ENCODE measurements at places on chromosomes 12 and 14. TPM values are rescaled to one million over a fixed set of nuclear protein-coding genes. Genes with fewer than 3 reads are reported as not detected.

DNA sequence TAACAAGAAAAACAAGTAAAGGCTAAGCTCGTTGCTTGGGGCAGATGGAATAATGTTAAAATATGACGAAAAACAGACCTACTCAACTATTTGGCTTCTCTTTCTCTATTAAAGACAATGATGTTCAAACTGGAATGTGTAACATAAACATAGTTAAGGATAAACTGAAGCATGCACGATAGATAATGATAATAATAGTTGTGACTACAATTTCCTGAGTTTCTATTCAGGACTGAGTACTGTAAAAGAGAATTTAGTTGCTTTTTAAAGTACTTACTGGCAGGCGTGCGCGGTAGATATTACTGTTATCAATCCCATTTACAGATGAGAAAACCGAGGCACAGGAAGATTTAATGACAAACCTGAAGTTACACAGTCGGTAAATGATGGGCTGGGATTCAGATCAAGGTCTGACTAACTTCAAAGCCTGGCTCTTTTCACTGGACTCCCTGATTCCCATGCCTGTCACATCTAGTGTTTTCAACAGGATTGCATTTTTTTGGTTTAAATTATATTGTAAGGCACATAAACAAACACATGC, 103.0 kb downstream of the CRADD start:
- no peaks in the 10 kb centered on the region for H3K36me3 ChIP-seq
- no peak overlapping the region for H3K27ac ChIP-seq
- peaks cover 25% of the 10 kb centered on the region for H3K4me1 ChIP-seq
- no peaks in the 10 kb centered on the region for H3K27me3 ChIP-seq
- no peak for DNase-seq

ACTN1 gene
- total RNA-seq = 314 TPM

SERPINA10 gene
- total RNA-seq = not detected

GRCh38 chr12:2378835-2379330, 326.1 kb downstream of the CACNA1C start:
- no peak for DNase-seq
- no peak overlapping the region for H3K4me3 ChIP-seq
- H3K27me3 ChIP-seq = peaks cover 93% of the 10 kb centered on the region
- no peaks in the 10 kb centered on the region for H3K36me3 ChIP-seq
- H3K4me1 ChIP-seq = no peaks in the 10 kb centered on the region

DNA sequence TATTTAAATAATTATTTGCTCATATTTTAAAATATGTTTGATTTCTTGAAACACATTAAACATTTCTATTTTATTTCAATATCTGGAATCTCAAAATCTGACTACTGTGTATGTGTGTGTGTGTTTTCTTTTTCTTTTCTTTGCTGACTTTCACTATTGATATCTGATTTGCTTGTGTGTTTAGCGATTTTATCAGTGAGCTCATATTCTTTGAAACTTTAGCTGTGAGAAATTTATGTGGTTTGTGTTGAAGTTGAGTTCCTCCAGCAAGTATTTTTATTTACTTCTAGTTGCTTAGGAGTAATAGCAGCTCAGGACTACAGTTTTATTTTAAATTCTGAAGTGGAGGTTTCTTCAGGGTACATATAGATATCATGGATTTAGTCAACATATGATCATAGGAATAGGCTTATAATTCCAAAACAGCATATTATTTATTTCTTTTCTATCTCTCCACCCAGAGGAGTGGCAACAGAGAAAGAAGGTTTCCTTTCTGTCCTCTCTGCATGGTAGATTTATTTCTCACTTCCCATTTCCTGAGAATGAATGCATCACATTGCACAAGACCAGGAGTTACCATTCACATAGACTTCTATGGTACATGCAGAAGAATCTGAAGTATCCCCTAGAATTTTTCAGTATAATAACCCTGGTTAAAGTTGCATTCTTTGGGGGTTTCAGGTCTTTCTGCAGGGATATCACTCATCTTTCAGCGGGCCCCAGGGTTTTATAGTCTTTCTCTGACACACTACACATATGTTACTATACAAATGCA, 60.5 kb downstream of the PTPRQ start:
- no peaks in the 10 kb centered on the region for H3K36me3 ChIP-seq
- no peaks in the 10 kb centered on the region for H3K27me3 ChIP-seq
- H3K27ac ChIP-seq = no peak overlapping the region
- no peak overlapping the region for H3K4me3 ChIP-seq

DNA sequence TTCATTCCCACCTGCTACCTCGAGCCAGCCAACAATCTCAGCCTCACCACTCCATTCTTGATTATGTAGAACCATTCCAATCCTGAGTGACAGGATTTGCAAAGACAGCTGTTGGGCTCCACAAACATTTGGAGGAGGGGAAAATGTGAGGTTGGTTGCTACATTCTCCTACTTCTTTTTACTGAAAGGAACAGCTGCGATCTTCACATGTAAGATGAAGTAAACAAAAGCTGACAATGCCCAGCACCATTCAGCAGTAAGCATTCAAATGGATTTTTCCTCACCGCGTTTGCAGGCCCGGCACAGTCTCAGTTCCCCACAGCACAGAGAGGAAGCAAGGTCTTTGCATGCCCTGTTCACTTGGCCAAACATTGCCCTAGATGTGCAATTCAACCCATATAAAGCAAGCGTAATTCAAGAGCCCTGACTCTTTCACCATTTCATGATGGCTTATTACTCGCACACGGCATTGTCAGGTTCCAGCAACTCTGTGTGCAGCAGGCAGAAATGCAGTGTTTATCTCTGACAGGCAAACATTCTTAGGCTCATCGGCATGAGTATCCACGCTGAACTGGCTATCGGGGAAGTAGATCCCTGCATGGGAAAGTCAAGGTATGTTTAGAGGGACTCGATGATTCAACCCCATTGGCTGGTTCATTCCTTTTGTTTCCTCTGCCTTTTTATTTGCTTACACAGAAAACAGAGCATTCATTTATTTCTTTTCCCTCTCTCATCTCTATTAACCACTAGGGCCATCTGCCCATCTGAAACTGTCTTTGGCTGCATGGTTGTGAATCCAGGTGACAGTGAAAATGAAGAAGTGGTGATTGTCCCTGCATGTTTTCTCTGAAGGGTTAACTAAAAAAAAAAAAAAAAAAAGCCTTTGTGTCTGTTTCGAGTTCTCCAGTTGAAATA, 236.1 kb upstream of the PLEKHG7 start:
- no peak for DNase-seq
- no peaks in the 10 kb centered on the region for H3K36me3 ChIP-seq

PLA2G1B gene
- total RNA-seq = not detected

GRCh38 chr12:38149395-38150073, 167.0 kb upstream of the ALG10B start:
- no peaks in the 10 kb centered on the region for H3K36me3 ChIP-seq
- peaks cover 20% of the 10 kb centered on the region for H3K4me1 ChIP-seq
- peaks cover 11% of the 10 kb centered on the region for H3K27me3 ChIP-seq
- no peak overlapping the region for H3K27ac ChIP-seq
- no peak overlapping the region for H3K4me3 ChIP-seq

DNA sequence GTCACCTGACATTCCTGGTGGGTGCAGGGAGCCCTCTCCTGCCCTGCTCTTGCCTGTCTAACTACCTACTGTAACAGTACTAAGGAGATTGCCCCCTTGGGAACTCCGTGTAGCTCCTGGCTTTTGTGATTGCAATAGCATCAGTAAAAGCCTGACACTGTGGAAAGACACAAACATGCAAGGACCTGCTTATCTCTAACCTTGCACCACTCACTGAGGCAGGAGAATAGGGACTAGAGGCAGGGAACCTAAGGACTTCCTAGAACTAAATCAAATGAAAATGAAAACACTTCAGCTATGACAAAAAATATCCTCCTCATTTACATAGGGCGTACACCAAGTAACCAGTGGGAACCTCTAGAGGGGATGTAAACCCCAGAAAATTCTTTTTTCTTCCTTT, 28.5 kb downstream of the TUBA1A start:
- H3K27ac ChIP-seq = no peak overlapping the region
- no peak for DNase-seq
- no peak overlapping the region for H3K4me3 ChIP-seq
- no peaks in the 10 kb centered on the region for H3K27me3 ChIP-seq
- H3K4me1 ChIP-seq = no peaks in the 10 kb centered on the region

DNA sequence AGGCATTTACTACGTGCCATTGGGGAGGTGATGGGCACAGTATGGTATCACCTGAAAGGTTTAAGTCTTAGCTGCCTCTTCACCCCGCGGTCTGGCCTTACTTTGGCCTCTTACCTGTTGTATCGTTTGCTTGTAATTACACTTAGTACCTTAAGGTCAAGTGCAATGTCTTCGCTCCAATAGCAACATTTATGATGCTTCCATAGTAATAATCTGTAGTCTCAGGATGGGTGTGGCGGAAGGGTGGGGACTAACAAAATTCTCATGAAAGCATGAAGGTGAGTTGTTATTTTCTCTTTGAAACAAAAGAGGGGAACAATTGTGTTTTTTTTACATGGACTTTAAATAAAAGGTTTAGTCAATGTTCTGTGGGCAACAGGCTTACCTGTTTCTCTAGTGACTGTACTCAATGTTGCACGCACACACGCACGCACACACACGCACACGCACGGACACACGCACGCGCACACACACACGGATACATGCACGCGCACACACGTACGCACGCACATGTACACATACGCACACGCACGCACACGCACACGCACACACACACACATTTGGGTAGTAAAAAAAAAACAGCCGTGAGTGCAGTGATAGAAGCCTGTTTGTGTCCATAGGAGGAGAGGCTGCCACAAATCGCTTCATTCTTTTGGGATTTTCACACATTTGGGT, 91.4 kb downstream of the DNAH10 start:
- no peaks in the 10 kb centered on the region for H3K4me1 ChIP-seq
- H3K27ac ChIP-seq = no peak overlapping the region
- H3K4me3 ChIP-seq = no peak overlapping the region
- H3K36me3 ChIP-seq = no peaks in the 10 kb centered on the region
- no peak for DNase-seq

DNA sequence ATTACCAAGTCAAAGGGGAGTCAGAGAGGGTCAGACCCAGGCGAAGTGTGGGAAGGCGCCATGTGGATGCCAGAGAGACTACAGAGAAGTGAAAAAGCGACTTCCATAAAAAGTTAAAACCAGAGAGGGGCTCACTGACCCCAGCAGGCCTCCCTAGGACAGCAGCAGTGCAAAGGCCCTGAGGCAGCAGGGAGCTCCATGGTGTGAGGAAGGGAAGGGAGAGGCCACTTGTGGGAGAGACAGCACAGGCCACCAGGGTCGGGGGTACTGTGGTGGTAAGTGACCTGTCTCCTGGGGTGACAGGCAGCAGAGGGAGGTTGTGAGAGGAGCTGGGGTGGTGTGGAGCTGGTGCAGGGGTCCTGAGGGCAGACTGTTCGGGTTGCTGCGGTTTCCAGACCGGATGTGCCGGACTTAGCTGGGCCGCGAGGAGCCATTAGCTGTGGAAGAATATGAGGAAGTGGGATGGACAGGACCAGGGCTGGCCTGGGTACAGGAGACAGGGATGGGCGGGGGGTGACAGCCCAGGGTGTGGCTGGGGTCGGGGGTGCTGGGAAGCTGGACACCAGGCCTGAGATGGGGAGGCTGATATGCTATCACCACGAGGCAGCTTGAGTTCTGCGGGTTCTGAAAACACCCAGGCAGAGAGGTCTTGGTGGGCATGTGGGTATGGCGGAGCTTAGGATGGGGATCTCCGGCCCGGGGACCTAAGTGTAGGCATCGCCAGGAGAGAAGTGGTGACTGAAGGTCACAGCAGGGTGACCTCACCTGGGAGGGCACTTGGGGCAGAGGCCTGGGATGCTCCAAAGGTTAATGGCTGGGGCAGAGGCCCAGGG, 22.7 kb downstream of the SETD1B start:
- H3K4me1 ChIP-seq = no peaks in the 10 kb centered on the region
- no peak for DNase-seq
- no peaks in the 10 kb centered on the region for H3K27me3 ChIP-seq
- H3K36me3 ChIP-seq = no peaks in the 10 kb centered on the region
- no peak overlapping the region for H3K27ac ChIP-seq

GRCh38 chr12:104280717-104281458, 22.7 kb upstream of the EID3 start:
- no peak for DNase-seq
- H3K27ac ChIP-seq = peak overlapping the region; percentile 99
- peak overlapping the region; percentile 59 for H3K4me3 ChIP-seq
- no peaks in the 10 kb centered on the region for H3K36me3 ChIP-seq
- no peaks in the 10 kb centered on the region for H3K27me3 ChIP-seq

WIF1 gene
- total RNA-seq = not detected

DNA sequence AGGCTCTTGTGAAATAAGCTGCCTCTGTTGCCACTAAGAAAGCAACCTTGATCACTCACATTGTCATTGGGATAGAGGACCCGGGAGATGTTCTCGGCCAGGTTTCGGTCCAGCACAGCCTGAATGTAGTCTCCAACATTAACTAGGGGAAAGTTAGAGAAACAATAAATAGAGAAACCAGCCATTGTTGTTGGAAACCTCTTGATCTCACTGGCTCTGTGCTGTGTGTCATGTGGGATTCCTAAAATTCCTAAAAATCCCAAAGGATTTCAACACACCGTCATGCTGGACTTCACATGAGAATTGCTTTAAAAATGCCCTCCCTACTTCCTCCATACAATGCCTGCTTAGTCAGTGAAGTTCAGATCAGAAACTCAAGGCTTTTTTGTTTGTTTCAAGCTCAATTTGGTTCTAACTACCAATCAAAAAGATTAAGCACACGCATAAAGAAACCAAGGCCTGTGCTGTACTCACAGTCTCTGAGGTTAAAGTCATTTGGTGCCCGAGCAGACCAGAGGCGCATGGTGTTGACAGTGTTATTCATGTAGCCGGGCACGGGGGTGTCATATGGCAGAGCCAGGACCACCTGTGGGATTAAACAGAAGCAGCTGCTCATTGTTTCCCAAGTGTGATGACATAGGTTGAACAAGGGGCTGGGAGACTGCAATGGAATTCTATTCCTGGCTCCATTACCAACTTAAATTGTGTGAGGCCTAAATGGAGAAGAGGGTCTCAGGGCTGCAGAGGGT, 23.6 kb downstream of the PYGL start:
- DNase-seq = no peak
- no peaks in the 10 kb centered on the region for H3K4me1 ChIP-seq
- no peak overlapping the region for H3K4me3 ChIP-seq
- H3K36me3 ChIP-seq = peaks cover 10% of the 10 kb centered on the region
- no peak overlapping the region for H3K27ac ChIP-seq
- H3K27me3 ChIP-seq = no peaks in the 10 kb centered on the region

GRCh38 chr12:95004610-95005009, 1.1 kb upstream of the NDUFA12 start:
- no peak for DNase-seq
- H3K27ac ChIP-seq = no peak overlapping the region
- peaks cover 10% of the 10 kb centered on the region for H3K4me1 ChIP-seq
- H3K4me3 ChIP-seq = no peak overlapping the region

SERPINA9 gene
- total RNA-seq = not detected

KRT82 gene
- total RNA-seq = not detected

ETNK1 gene
- total RNA-seq = 87.9 TPM

- H3K36me3 ChIP-seq = no peaks in the 10 kb centered on the region
- H3K27ac ChIP-seq = no peak overlapping the region
- H3K4me3 ChIP-seq = no peak overlapping the region
- H3K27me3 ChIP-seq = no peaks in the 10 kb centered on the region
- H3K4me1 ChIP-seq = no peaks in the 10 kb centered on the region
These were observed 30.6 kb downstream of the LRCOL1 start for GRCh38 chr12:132579744-132580143.

- DNase-seq = no peak
- no peak overlapping the region for H3K4me3 ChIP-seq
- H3K27ac ChIP-seq = no peak overlapping the region
- H3K4me1 ChIP-seq = peaks cover 22% of the 10 kb centered on the region
- H3K27me3 ChIP-seq = no peaks in the 10 kb centered on the region
These were observed 14.2 kb upstream of the HMGA2 start for GRCh38 chr12:65810036-65810435.
